Mucosa of gallbladder (tissue), 1 donor: ENCODE measurements at places on chromosomes 7 and 10. TPM values are rescaled to one million over a fixed set of nuclear protein-coding genes. Genes with fewer than 3 reads are reported as not detected.

Gene JCAD
- total RNA-seq = 25.8 TPM

Gene LBX1
- total RNA-seq = not detected

Gene ANK3
- total RNA-seq = 169 TPM

Gene WNT8B
- total RNA-seq = not detected

Gene SERPINE1
- 6.6 TPM for total RNA-seq

Gene SPDYE6
- not detected for total RNA-seq

Gene TPST1
- total RNA-seq = 20.9 TPM

Gene LIPJ
- not detected for total RNA-seq

Gene RUFY2
- total RNA-seq = 25.0 TPM

Gene CNNM2
- total RNA-seq = 33.0 TPM

Gene SEMA3D
- 1.4 TPM for total RNA-seq

Gene HMX3
- total RNA-seq = 1.6 TPM

Gene TMEM270
- total RNA-seq = not detected

Gene CLDN15
- 46.4 TPM for total RNA-seq

Gene NPM3
- 17.7 TPM for total RNA-seq

Gene PARD3
- total RNA-seq = 39.6 TPM

Gene IL6
- 0.52 TPM for total RNA-seq

Gene HOXA2
- 0.52 TPM for total RNA-seq

Gene RPA3
- 18.3 TPM for total RNA-seq

Gene INTS1
- total RNA-seq = 108 TPM

Gene ENTPD1
- total RNA-seq = 68.3 TPM

Gene CABCOCO1
- 0.75 TPM for total RNA-seq

Gene FMC1
- total RNA-seq = 18.2 TPM

Gene TMEM176A
- total RNA-seq = 246 TPM

GRCh38 chr7:142720172-142720773 lies 29.0 kb upstream of the PRSS1 start:
- DNase-seq = no peak

DNA sequence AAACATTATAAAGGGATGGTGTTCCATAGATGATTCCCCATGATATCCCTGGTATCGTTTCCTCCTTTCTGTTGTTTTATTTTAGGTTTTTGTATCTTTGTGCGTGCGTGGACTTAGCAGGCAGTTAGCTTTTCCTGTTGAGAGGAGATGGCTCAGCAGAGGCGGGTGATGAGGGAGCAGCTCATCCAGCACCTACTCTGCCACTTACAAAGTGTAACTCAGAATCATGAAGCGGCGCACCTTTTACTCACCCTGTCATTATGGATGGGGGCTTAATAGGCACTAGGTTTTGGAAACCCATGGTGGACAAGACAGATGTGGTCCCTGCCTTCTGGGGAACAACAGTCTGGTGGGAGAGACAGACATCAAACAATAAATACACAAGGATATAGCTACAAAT lies 17.1 kb downstream of the FAM241B start:
- no peak for DNase-seq

DNA sequence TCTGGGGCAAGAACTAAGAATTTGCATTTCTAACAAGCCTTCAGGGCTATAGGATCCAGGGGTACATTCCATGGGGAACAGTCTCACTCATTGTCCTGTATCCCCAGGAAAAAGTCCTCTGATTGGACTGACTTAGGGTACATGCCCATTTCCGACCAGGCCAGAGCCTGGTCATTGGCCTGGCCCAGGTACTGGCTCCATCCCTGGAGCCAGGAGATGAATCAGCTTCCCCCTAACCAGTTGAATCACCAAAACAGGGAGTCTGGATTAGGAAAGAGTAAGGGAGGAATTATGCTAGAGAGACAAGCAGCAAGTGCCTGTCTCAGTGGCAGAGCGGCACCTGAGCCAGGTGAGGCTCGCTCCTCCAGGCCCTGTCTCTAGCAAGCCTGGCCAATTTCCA lies 137.5 kb downstream of the FGFR2 start:
- no peak for DNase-seq

DNA sequence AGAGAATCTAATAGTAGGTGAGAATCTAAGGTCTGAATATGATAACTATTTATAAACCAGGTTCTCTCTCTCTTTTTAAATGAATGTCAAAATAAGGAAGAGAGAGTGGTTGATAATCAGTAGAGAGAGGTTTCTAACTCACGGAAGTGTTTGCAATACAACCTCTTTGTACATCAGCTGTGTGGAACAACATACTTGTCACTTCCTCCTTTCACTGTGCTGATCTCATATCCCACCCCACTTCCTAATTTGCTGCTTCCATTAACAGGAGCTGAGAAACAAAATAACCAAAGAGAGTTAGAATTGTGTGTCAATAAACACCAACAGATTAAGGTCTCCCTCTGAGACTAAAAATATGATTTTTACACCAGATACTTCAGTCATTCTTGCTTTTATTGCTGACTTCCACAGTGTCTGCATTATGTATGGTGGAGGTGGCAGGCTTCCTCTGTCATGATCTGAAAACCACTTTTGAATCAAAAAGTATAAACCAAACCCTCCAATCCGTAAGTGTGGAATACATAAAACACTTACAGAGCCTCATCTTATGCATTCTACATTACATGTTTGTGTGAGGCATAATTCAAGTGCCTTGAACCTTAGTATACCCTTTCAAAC lies 25.0 kb downstream of the CACUL1 start:
- DNase-seq = no peak

GRCh38 chr10:112565434-112566053 lies 118.5 kb downstream of the VTI1A start:
- peak; percentile 58 for DNase-seq

DNA sequence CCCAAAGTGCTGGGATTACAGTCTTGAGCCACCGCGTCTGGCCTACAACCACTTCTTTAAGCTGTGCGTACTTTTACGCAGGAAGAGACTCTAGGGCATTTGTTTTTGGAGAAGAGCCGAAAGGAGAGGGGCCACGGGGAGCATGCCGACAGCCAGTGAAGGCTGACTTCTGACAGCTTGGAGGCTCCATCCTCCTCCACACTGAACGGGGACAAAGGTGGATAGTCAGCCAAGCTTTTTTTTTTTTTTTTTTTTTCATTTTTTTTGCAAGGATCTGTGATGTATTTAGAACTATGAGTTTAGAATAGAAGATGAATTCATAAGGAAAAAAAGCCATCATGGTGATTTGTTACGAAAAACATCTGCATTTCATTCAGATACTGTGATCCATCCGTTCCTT lies 221.7 kb downstream of the ARHGAP21 start:
- no peak for DNase-seq

DNA sequence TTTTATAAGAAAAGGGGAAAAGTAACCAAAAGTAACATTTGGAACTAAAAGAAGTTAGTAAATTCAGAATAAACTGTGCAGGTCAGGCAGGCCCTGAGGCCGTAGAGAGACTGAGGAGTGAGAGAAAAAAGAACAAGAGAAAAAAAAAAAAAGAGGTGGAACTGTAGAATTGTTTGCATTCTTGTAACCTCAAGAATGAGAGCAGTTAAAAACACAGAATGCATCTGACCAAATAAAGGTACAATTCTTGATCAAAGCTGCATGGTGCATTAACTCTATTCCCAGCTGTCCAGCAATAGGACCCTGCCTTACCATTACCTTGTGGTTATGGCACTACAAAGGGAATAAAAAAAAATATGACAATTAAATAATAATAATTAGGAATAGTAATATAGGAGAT lies 170.1 kb upstream of the SEMA3A start:
- DNase-seq = no peak

- DNase-seq = no peak
These were observed 531.3 kb downstream of the ATRNL1 start for GRCh38 chr10:115624448-115624847.

- DNase-seq = peak; percentile 8
These were observed 15.5 kb downstream of the LOXL4 start for GRCh38 chr10:98252464-98252863.

- DNase-seq = no peak
These were observed 183.6 kb upstream of the NFE2L3 start for GRCh38 chr7:25968205-25968993.

GRCh38 chr10:71999360-72000072 lies 35.3 kb downstream of the CHST3 start:
- DNase-seq = peak; percentile 33

DNA sequence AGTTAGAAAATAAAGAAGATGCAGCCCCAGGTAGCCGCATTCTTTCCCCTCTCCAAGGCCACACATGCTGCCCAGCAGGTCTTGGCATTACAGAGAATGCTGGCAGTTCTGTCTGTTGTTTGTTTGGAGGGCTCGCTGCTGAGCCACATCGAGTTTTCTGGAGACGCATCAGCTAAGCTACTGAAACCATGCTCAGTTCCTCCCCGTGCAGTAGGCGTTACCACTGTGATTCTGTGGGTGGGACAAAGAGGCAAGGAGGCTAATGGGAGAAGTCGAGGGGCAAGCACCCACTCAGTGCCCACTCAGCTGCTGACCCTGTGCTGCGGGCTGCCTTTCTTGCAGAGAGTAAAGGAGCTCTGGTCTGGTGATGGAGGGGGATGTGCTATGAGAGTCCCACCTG lies 15.5 kb upstream of the GTPBP4 start:
- no peak for DNase-seq

GRCh38 chr7:130349911-130350782 lies 5.5 kb downstream of the CPA5 start:
- DNase-seq = no peak

GRCh38 chr10:3097160-3097559 lies 29.8 kb downstream of the PFKP start:
- no peak for DNase-seq

- DNase-seq = no peak
These were observed 244.8 kb downstream of the KCNMA1 start for GRCh38 chr10:77392851-77393250.

GRCh38 chr7:94050046-94050445 lies 45.9 kb upstream of the BET1 start:
- DNase-seq = no peak
